ENCODE measurements at places on chromosomes 16 and 17.

DNA sequence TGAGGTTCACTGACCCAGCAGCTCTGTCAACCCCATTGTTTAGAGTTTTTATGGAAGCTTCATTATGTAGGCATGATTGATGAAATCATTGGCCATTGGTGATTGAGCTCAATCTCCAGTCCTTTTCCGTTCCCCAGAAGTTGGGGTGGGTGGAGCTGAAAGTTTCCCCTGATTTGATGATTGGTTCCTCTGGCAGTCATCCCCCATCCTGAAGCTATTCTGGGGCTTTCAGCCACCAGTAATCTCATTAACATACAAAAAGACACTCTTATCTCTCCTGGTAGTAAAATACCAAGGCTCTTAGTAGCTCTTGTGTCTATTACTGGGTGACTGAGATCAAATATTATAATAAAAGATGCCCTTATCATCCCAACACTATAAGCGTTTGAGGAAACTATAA is 67.1 kb downstream of the TANC2 start:
- DNase-seq = no peak

DNA sequence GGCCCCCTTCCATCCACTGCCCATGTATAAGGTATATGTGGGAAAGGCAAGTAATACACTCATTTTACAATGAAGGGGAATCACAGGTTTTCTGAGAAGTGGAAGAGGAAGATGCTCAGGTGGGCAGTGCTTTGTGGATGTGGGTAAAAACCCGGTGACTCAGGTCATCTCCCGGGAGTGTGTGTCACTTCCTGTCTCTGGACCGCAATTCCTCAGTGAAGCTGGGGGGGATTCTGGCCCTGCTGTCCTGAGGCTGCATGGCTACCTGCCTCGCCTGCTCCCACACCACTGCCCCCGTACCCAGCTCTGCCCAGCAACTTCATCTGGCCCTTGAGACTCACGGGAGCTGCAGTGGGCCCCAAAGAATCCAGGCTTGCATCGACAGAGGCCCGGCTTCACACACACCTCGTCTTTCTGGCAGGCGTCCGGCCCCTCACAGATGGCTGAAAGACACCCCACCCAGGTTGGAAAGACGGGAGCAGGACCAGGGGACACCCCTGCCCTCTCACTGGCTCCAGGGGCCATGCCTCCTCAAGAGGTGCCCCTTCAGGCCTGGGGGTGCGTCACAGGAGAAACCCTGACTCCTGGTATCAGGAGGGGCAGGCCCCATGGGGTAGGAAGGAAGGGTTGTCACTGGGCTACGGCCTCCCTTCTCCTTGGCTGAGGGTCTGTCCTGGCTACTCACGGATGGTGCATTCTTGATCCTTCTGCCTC is 882 bp downstream of the SCARF1 start:
- DNase-seq = no peak

GRCh38 chr17:19363460-19364035 is 1.0 kb upstream of the B9D1 start:
- DNase-seq = no peak

GRCh38 chr16:87304951-87305350 is 12.2 kb downstream of the C16orf95 start:
- DNase-seq = no peak

DNA sequence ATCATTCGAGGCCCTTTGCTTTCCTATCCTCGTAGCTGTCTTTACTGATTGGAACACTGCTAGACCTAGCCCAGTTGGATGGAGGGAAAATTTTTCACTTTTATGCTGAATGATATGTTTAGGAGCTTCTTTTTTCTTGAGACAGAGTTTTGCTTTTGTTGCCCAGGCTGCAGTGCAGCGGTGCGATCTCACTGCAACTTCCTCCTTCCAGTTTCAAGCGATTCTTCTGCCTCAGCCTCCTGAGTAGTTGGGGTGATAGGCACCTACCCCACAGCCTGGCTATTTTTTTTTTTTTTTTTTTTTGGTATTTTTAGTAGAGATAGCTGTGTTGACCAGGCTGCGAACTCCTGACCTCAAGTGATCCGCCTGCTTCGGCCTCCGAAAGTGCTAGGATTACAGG is 17.3 kb upstream of the PSMC5 start:
- no peak for DNase-seq

DNA sequence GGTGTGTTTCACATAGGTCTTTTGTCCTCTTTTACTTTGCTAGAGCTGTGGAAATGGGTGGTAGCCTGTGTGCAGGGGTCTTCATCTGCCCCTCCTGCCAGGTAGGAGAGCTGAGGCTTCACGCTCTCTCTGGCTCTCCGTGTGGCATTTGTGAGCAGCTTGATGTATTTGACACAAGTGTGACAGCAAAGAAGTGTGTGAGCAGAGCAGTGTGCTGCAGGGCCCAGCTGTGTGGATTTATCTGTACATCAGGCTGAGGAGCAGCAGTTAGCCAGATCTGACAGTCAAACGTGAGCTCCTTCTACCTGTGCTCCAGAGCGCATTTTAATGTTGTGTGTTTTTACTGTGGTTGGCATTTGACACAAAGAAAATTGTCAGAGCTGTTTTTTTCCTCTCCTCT is 101.8 kb downstream of the FTO start:
- no peak for DNase-seq

DNA sequence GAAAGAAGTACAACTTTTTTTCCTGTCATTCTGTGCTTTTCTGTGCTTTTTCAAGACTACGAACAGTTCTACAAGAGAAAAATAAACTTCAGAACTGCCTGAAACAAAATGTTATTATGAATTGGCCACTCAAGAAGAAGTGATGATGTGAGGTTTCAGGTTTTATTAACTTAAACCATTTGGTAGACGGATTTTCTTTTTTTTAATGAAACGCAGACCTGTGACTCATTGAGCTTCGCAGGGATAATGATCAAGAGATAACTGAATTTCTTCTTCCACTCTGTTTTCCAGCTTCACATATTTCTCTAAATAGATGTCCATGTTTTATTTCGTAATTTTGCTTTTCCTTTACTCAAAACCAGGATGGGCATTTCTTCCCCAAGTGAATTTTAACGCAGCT is 32.7 kb downstream of the AIPL1 start:
- no peak for DNase-seq

GRCh38 chr16:64892835-64893785 is 228.8 kb downstream of the CDH11 start:
- no peak for DNase-seq

DNA sequence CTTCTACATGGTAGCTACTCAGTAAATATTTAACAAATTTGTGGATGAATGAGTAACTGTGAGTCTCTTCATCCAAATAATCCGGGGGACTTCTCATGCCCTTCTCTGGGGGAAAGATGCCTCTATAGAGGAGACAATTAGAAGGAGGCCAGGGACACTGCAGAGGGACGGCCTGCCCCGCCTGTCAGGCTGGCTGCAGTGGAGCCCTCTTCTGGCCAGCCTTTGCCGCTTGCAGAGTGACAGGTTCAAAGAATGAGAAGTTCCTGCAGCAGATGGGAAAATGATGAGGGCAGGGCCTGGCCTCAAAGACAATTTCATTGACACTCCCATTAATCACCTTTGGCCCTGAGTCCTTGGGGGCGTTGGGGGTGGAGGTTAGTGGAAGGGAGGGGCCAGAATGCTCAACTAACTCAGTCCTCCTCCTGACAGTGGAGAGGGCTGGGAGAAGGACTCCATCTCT is 339.0 kb downstream of the MAF start:
- DNase-seq = no peak

- DNase-seq = no peak
These were observed 4.8 kb upstream of the ATXN7L3 start for GRCh38 chr17:44204441-44204882.

GRCh38 chr16:50597563-50598255 is 49.5 kb downstream of the NKD1 start:
- no peak for DNase-seq

GRCh38 chr17:6603744-6604325 is 36.7 kb downstream of the KIAA0753 start:
- no peak for DNase-seq

DNA sequence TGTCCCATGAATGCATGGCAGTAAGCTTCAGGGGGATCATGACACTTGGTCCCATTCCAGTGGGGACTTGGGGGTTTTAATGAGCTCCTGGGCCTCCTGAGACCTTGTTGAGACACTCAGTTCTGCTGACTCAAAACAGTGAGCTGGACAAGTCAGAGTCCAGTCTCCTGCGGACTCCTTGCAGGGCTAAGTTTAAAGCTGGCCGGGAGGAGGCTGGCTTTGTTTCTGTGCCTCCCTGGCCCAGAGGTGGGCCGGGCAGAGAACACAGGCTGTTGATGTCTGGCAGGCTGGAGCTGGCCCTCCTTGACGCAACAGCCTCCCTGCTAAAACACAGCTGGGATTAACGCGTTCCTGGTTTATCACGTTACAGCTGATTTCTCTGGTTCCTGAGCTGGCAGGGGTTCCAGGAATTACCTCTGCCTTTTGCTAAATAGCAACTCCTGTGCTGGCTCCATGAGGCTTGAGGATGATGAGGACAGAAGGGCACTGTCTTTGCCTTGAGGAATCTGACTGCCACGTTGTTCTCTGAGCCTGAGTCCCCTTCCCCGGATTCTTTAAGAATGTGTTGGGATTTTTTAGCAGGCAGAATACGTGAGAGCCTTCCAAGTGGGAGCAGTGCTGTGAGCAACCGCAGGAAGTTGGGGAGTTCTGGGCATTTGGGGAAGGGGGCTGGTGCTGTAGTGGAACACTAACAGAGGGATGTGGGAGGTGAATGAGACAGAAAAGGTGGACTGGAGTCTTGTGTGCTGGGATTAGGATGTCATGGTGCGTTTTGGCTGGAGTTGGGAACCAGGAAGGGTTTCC is 2.0 kb downstream of the GPT2 start:
- no peak for DNase-seq

DNA sequence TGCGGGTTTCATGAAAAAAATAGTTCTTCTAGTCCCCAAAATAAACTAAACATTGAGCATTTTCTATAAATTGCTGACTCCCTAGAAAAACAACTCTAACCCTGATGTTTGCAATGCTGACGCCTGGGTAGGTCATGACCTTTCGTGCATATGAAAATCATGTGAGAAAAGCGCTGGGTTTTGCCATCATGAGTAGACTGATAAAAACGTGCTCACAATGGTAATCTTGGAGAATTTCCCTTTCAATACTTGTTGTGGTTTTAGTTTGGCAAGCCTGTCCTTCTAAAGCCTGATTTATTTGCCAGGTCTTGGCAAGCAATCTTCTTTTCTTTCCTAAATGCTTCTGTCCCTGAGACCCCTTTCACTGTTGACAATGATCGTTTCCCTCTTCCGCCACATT is 4.0 kb upstream of the CLEC10A start:
- DNase-seq = no peak

DNA sequence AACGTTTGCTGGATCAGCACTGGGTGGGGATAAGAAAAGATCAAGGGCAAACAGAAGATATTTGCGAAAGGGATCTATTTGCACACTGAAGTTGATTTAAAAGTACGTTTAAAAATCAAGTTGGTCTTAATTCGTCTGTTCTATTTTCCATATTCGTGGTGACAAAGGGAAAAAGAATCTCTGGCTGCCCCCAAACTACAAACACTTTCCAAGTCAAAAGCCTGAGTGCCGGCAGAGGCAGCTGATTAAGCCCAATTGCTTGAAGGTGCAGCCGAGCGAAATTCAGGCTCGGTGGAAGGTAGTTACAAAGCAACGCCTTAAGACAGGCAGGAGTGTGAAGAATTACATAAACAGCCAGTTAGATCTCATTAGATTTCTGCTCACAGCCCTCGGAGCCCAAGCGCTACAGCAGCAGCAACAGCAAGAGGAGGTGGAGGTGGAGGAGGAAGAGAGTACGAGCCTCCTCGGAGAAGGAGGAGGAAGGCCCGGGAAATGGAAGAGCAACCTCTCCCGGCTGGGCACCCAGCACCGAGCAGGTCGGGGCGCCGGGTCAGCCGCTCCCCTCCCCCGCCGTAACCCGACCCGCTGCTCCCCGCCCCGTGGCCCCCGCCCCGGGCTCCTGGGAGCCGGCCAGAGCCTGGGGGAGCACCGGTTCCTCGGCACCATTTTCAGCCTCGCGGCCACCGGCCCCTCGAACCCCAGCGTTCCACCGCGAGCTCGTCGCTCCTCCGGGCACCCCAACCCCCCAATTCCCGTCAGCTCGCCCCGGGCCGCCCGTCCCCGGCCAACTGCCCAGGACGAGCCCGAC is 890 bp downstream of the TOB1 start:
- DNase-seq = peak; percentile 30

DNA sequence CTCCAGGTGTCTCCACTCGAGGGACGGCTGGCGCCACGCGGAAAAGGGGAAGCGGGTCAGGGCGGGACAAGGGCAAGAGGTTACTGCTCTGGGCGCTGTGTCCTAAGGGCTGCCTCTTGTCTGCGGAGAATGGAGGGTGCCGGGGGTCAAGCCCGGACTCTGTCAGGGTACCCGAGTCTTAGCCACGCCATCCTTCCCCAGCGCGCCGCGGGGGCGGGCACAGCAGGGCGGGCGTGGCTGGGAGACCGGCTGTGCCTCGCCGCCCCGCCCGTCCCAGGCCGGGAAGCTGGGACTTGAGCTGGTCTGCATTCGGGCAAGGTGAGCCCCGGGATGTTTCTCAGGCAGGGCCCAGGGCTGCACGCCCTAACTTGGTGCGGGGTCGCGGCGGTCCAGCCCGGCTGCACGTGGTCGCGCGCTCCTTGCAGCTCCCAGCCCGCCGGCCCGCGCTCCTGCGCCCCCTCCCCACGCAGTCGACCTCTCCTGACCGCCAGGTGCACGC is 6.2 kb upstream of the ACTG1 start:
- no peak for DNase-seq

GRCh38 chr17:76631821-76632565 is 11.6 kb downstream of the ST6GALNAC1 start:
- no peak for DNase-seq

- DNase-seq = no peak
These were observed 11.1 kb downstream of the CRYBA1 start for GRCh38 chr17:29257756-29258155.

Data from effector CD8-positive, alpha-beta T cell (primary cell).